ENCODE measurements at places on chromosomes 7 and 10.
A peak's percentile ranks its signal among the peaks of the same experiment; 100 is the strongest.

GRCh38 chr7:7808626-7809025 lies 90.2 kb upstream of the RPA3 start:
- no peak for DNase-seq

- DNase-seq: no peak
These were observed 259.0 kb downstream of the CXCL12 start for GRCh38 chr10:44125879-44126278.

- DNase-seq: no peak
These were observed 211.2 kb upstream of the GPR26 start for GRCh38 chr10:123454987-123455386.

DNA sequence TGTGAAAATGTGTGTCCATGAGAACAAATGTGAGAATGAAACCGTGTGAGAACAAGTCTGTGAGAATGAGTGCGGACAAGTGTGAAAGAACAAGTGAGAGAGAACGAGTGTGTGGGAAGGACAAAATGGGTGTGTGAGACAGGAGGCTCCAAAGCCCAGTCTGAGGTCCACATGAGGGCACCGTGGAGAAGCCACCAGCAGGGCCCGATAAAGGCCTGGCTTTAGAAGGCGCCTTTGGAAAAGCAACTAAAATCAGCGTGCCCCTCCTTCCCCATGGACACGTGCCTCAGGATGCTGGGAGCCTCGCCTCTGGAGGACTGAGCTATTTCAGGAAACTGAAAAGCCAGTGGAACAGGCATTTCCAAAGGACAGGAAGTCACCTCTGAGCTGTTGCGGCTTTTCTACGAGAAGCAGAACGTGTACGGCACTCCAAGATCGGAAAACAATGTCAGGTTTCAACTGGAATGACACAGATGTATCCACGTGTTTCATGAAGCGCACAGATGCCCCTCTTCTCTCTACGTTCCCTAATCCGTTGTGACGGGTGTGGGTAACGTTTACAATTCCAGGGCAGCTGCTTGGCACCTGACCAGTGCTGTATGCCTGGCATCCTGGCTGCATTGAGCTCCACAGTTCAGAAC lies 46.4 kb downstream of the ESYT2 start:
- DNase-seq: peak; percentile 28

DNA sequence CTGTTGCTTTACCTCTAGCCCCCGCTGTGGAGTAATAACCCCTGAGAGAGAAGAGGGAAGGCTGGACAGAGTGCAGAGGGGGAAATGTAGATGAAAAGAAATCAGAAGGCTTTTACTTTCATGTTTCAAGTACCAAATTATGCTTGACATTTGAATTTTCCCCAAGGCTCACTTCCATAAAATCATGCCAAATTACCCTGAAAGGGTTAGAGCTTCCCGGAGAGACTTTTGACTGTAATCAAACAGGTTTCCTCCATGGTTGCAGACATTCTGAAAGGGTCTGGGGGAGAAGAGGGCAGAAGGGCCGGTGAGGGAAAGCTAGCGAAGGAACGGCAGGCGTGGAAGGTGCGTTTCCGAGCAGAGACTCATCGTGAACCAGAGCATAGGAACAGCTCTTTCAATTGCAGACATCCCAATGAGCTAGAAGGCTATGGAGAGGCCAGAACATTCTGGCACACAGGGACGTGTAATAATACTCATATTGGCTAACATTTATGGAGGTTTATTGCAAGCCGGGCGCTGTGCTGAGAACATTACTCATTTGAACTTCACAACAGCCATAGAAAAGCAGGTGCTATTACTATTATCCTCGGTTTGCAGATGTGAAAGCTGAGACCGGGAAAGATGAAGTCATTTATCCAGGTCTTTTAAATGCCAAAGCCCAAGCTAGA lies 620.8 kb upstream of the AUTS2 start:
- DNase-seq: no peak

- DNase-seq: no peak
These were observed 29.2 kb upstream of the CFAP46 start for GRCh38 chr10:132971448-132972148.

GRCh38 chr10:13693783-13694700 lies 107.3 kb downstream of the PRPF18 start:
- DNase-seq: no peak

GRCh38 chr7:44541876-44542610 lies 913 bp upstream of the NPC1L1 start:
- no peak for DNase-seq

DNA sequence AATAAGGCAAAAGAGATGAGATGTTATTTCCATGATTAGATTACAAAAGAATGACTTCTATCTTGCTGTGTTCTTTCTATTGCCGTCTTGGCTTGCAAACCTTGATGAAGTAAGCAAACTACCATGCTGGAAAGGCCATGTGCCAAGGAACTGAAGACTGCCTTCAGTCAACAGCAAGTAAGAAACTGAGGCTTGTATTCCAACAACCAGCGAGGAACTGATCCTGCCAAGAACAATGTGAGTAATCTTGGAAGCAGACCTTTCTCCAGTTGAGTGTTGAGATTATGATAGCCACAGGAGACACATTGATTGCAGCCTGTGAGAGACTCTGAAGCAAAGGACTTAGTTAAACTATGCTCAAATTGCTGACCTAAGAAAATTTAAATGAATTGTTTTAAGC lies 164.6 kb upstream of the GRM3 start:
- DNase-seq: no peak

- no peak for DNase-seq
These were observed 106.4 kb downstream of the AMPH start for GRCh38 chr7:38524786-38525185.

DNA sequence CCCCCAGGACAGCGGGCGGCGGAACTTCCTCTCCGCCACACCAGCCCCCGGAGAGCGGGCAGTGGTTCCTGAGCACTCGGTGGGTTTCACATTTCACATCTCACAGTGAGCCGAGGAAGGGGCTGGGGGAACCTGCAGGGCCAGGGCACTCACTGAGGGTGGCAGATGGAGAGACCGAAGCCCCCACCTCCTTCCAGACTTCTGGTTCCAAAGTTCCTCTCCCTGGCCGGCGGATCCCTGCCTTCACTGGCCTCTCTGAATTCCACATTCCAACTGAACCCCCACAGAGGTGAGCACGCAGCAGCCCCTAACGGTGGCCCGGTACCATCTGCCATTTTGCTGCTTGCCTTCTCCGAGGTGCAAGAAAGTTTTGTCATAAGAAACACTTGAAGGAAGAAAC lies 461.0 kb downstream of the PTPRN2 start:
- no peak for DNase-seq

DNA sequence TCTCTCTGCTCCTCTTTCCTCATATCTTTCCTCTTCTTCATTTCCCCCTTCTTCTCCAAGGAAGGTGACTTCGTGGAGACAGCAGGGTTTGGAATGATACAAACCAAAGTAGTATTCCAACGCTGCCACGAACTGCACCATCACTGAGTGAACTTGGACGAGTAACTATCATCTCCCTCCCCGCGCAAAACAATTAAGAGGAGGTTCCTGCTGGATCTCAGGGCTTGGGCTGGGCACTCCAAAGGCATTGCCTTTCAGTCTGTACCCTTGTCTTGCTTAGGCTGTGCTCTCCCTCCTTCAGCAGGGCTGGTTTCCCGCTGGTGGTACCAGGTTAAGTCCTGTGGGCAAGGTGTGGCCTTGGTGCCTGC lies 790 bp upstream of the PITX3 start:
- DNase-seq: no peak

- no peak for DNase-seq
These were observed 827.7 kb downstream of the TNS3 start for GRCh38 chr7:46754140-46754720.

- DNase-seq: no peak
These were observed 11.5 kb downstream of the AQP1 start for GRCh38 chr7:30923009-30923773.

- DNase-seq: no peak
These were observed 233.3 kb upstream of the PTPRZ1 start for GRCh38 chr7:121639705-121640104.

DNA sequence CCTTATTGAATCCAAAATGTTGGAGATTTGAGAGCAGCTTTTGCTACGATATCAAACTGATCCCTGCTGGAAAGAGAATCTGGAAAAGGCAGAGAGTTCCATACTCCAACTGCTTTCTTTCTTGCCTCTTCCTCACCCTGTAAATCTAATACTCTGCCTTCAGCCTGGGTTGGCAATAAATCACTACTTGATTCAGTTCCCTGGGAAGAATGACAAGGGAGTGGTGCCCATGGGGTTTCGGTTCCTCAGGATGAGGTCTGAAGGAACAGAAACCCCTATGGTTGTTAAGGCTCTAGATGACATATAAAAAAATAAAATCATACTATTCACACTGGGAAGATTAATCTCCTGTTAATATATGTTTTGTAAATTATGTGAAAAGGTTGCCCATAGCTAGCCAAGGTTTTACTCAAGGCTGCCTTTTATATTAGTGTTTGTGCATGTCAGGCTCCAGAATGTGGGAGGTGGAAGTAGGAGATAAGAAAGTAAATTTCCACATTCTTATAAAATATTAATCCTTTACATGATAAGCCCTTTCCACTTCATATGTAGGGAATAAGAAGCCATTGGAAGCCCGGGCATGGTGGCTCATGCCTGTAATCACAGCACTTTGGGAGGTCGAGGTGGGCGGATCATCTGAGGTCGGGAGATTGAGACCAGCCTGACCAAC lies 106.2 kb upstream of the CACNA2D1 start:
- DNase-seq: peak; percentile 16

GRCh38 chr7:155533120-155533826 lies 13.1 kb downstream of the CNPY1 start:
- no peak for DNase-seq

DNA sequence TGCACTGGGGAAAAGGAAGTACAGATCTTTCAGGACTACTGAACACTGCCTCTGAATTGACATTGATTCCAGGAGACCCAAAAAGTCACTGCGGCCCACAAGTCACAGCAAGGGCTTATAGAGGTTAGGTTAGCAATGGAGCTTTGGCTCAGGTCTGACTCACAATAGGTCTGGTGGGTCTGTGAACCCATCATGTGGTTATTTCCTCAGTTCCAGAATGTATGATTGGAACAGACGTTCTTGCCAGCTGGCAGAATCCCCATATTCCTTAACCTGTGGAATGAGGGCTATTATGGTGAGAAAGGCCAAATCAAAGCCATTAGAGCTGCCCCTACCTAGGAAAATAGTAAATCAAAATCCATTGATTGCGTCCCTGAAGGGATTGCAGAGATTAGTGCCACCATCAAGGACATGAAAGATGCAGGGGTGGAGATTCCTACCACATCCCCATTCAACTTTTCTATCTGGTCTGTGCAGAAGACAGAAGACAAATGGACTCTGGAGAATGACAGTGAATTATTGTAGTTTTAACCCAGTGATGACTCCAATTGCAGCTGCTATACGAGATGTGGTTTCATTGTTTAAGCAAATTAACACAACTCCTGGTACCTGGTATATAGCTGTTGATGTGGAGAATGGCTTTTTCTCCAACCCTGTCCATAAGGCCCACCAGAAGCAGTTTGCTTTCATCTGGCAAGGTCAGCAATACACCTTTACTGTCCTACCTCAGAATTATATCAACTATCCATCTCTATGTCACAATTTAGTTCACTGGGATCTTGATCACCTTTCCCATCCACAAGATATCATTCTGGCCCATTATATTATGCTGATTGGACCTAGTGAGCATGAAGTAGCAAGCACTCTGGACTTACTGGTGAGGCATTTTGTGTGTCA lies 44.5 kb upstream of the PIK3CG start:
- no peak for DNase-seq

- DNase-seq: no peak
These were observed 25.3 kb downstream of the WAC start for GRCh38 chr10:28558186-28558585.

GRCh38 chr10:63595072-63595471 lies 73.9 kb downstream of the REEP3 start:
- no peak for DNase-seq

GRCh38 chr7:93890464-93891068 lies at the start of gene TFPI2:
Gene TFPI2, minus strand, starts transcription at chr7:93890753. Its CDS starts 75 bp downstream, at chr7:93890678.
- DNase-seq: peak; percentile 67

DNA sequence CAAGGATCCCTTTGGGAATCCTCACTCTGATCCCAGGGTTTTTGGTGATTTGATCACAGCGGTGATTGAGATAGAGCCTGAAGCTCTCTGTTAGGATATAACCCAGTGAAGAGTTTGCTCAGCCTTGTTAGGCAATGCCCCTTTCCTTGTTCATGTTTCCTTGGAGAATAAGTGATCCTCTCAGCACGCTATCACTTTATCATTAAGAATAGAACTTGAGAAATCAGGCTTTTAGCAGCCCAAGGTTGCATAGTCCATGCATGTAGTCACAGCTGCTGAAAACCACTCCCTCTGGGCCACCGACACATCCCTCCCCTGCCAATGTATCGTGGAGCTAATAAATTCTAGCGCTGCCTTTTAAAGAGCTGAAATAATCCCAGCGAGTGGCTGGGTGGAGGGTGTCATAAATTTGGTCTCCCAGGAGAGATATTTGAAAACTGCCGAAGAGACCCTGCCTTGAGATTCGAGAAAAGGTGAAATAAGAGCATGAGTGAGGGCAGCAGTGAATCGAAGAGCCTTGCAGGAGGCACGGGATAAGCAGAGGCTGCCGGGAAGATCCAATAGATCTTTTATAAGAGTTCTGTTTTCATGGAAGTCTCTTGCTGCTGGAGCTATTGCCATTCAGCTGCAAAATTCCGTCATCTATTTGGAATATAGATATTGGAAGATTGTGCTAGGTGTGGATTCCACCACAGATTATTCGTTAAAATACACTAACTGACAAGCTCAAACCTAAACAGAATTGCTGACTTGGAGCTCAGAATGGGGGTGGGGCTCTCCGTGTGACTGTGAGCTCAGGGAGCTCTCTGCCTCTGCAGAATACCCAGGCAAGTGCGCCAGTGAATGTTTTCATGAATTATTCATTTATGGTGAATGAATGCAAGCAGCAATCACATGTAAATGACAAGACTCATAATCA lies 249.8 kb downstream of the TRIL start:
- no peak for DNase-seq

GRCh38 chr10:3532644-3533043 lies 252.4 kb downstream of the KLF6 start:
- DNase-seq: peak; percentile 76

GRCh38 chr7:6106140-6106904 lies 75.1 kb downstream of the ANKRD61 start:
- DNase-seq: peak; percentile 55

GRCh38 chr7:8176370-8177081 lies 85.4 kb downstream of the ICA1 start:
- peak; percentile 54 for DNase-seq

- no peak for DNase-seq
These were observed 91.6 kb downstream of the ETV1 start for GRCh38 chr7:13897819-13898218.

DNA sequence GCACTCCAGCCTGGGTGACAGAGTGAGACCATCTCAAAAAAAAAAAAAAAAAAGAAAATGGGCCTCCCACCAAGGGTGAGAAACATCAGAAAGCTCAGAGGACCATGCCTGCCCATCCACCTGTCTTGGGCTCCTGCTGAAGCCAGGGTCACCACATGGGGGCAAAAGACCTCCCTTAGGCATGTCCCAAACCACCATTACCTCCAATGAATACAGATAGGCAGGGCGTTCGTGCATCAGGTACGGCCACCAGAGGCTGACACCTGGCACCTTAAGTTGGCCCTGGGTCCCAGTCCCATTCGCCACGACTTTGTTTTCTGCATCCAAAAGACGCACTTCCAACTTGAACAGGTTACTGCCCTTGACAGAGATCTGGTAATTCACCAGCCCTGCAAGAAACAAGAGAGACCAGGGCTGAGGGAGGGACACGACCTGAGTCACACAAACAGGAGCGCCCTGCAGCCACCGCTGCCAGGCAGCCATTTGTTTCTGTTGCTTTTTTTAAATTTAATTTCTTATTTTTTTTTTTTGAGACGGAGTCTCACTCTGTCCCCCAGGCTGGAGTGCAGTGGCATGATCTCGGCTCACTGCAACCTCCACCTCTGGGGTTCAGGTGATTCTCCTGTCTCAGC lies 6.1 kb downstream of the GUSB start:
- no peak for DNase-seq

Measured in suppressor macrophage treated with lipopolysaccharide for 1 hour (primary cell).